ENCODE measurements at places on chromosomes 11 and 22. TPM values are rescaled to one million over a fixed set of nuclear protein-coding genes. Genes with fewer than 3 reads are reported as not detected.

The CRYBB2 gene
- 0.64 TPM for polyA plus RNA-seq

The SUN2 gene
- 50.9 TPM for polyA plus RNA-seq

The GSTT2 gene
- polyA plus RNA-seq, result not detected

The FAM180B gene
- 0.08 TPM for polyA plus RNA-seq

The SYT9 gene
- 0.12 TPM for polyA plus RNA-seq

The C11orf52 gene
- 11.8 TPM for polyA plus RNA-seq

The SDHD gene
- 117 TPM for polyA plus RNA-seq

The ZFP91 gene
- 50.6 TPM for polyA plus RNA-seq

The CBX7 gene
- 7.2 TPM for polyA plus RNA-seq

The PRRG4 gene
- 2.2 TPM for polyA plus RNA-seq

The OR8D4 gene
- polyA plus RNA-seq, result not detected

The SC5D gene
- 47.4 TPM for polyA plus RNA-seq

The SCUBE2 gene
- polyA plus RNA-seq, result 52.9 TPM

The KCNK7 gene
- 0.67 TPM for polyA plus RNA-seq

The ANO5 gene
- 1.9 TPM for polyA plus RNA-seq

The MIAT gene
- 4.4 TPM for polyA plus RNA-seq

The OR8G5 gene
- not detected for polyA plus RNA-seq

The FGF19 gene
- polyA plus RNA-seq, result not detected

The SIK3 gene
- polyA plus RNA-seq, result 41.9 TPM

The OR9G1 gene
- not detected for polyA plus RNA-seq

Data from right lung (tissue), 10 donors.